ENCODE measurements at places on chromosomes 16 and 17. TPM values are rescaled to one million over a fixed set of nuclear protein-coding genes. Genes with fewer than 3 reads are reported as not detected.
A peak's percentile ranks its signal among the peaks of the same experiment; 100 is the strongest.

The CTRB2 gene
- total RNA-seq = not detected

The ABCA8 gene
- total RNA-seq = not detected

- H3K4me1 ChIP-seq = no peaks in the 10 kb centered on the region
- H3K27ac ChIP-seq = no peak within 1 kb of the TSS
- H3K36me3 ChIP-seq = no peaks in the 10 kb centered on the region
- peaks cover 67% of the 10 kb centered on the region for H3K27me3 ChIP-seq
- DNase-seq = peak; percentile 32
Observed at GRCh38 chr16:24255456-24256371, at the start of gene CACNG3. CACNG3 (plus strand) TSS chr16:24256335; CDS start chr16:24256755, 420 bp downstream.

The WDR59 gene
- 67.2 TPM for total RNA-seq

DNA sequence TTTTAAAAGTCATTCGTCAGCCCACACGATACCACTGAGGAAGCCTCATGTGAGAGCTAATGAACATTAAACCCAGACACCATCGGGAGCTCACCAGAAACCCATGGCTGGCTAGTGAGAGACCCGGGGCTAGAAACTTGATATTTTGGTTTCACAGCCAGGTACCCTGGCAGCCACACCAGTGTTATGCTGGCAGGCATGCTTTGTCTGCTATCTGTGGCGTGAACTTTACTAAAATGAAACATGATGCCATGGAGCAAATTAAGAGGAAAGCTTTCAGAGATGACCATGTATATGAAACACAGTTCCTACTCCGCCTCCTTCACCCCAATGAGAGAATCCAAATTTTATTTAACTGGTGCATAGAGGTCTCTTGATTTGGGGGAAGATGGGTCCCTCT lies 291.2 kb downstream of the IRX3 start:
- no peaks in the 10 kb centered on the region for H3K4me1 ChIP-seq
- no peaks in the 10 kb centered on the region for H3K27me3 ChIP-seq
- H3K27ac ChIP-seq = no peak overlapping the region

DNA sequence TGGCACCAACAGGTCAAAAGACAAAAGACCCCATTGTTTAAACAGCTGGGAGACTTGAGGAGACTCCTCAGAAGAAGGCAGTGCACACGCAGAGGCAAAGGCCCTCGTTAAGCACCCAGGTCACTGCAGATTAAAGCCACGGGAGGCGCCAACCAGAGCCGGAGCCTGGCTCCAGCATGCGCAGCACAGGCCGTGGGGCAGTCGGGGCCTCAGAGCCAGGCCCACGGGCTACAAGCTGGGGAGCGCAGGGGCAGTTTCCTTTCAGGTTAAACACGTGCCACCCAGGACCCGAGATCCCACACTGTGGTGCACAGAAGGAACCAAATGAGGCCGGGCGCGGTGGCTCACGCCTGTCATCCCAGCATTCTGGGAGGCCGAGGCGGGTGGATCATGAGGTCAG lies 9.2 kb downstream of the PIEZO1 start:
- peaks cover 76% of the 10 kb centered on the region for H3K4me1 ChIP-seq
- no peak overlapping the region for H3K27ac ChIP-seq
- no peaks in the 10 kb centered on the region for H3K27me3 ChIP-seq

The IRX6 gene
- not detected for total RNA-seq

DNA sequence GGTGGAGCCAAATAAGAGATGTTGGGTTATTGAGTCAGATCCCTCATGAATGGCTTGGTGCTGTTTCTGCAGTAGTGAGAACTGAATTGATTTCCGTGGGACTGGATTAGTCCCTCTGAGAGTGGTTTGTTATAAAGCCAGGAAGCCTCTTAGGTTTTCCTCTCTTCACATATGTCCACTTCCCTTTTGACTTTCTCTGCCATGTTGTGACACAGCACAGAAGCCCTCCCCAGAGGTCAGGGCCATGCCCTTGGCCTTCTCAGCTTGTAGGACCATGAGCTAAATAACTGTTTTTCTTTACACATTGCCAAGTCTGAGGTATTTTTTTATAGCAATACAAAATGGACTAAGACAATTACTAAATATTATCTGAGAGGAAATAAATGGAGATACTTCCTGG lies 10.3 kb upstream of the HAPSTR1 start:
- H3K4me3 ChIP-seq = no peak overlapping the region
- no peaks in the 10 kb centered on the region for H3K27me3 ChIP-seq
- no peak overlapping the region for H3K27ac ChIP-seq
- DNase-seq = no peak
- H3K36me3 ChIP-seq = no peaks in the 10 kb centered on the region

The MT1M gene
- not detected for total RNA-seq

DNA sequence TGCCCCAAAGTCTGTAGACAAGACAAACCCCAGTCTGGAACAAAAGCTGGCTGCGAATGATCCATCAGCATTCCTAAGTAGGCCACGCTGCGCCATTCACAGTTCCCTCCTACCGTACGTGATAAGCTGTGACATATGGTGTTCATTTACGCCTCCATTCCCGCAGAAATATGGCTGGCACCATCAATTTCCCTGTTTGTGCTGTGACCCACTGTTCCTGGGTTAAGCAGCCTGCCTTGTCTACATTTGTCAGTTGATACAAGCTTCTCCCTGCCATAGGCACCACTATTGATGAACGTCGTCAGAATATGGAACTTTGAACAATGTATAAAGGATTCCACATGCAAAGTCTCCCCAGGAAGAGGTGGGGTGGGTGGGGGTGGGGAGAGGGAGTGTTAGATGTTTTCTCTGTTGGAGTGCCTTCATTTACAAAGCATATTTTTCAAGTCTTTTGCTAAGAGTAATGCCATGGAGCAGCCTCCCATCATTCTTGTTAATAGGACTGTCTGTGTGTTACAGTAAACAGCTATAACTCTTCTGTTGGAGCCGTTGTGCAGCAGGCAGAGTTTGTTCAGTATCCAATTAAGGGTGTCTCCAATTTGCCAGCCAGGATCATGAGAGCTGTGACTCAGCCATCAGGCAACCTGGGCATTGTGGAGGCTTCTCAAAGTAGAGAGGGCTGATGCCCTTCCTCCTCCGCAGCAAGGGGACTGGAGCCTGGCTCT lies 294.6 kb downstream of the TMEM114 start:
- H3K27ac ChIP-seq = no peak overlapping the region
- H3K4me1 ChIP-seq = no peaks in the 10 kb centered on the region

GRCh38 chr17:60354223-60354622 lies 37.7 kb downstream of the USP32 start:
- no peaks in the 10 kb centered on the region for H3K36me3 ChIP-seq
- H3K4me1 ChIP-seq = peaks cover 5% of the 10 kb centered on the region
- no peak overlapping the region for H3K27ac ChIP-seq

The TLCD3A gene
- 0.63 TPM for total RNA-seq

All from CD4-positive, alpha-beta T cell (primary cell).